ENCODE measurements at places on chromosomes 3 and 15. TPM values are rescaled to one million over a fixed set of nuclear protein-coding genes. Genes with fewer than 3 reads are reported as not detected.

Gene THRB
- 4.5 TPM for polyA plus RNA-seq

DNA sequence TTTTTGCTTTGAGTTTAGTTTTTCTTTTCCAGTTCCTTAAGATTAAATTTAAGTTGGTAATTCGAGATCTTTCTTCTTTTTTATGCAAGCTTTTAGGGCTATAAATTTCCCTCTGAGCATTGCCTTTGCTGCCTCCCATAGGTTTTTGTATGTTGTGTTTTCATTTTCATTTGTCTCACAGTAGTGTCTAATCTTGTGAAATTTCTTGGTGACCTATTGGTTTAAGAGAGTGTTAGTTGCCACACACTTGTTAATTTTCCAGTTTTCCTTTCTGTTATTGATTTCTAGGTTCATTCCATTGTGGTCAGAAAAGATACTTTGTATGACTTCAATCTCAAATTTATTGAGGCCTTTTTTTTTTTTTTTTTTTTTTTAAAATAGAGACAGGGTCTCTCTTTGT, 18.3 kb upstream of the IL20RB start:
- DNase-seq = no peak

DNA sequence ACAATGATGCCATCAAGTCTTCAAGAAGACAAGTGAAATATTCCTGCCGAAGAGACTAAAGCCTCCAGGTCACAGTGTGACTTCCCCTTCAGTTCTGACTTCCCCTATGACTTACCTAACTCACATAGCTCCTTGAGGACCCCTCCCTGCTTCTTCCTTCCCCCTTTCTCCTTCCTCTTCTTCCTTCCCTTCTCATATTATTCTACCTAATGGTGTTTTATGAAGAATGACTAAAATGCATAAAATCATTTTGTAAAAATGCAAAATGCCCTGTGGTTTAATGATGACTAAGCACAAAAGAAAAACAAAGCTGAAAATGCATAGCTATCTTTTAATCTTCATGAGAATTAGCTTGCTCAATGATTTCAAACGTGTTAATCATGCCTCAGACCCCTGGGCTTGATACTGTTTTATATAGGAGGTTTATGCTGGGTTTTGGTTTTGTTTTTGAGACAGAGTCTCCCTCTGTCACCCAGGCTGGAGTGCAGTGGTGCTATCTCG, 26.1 kb upstream of the TM4SF4 start:
- no peak for DNase-seq

- peak; percentile 74 for DNase-seq
Observed at GRCh38 chr3:127820221-127820825, 2.0 kb downstream of the MGLL start.

DNA sequence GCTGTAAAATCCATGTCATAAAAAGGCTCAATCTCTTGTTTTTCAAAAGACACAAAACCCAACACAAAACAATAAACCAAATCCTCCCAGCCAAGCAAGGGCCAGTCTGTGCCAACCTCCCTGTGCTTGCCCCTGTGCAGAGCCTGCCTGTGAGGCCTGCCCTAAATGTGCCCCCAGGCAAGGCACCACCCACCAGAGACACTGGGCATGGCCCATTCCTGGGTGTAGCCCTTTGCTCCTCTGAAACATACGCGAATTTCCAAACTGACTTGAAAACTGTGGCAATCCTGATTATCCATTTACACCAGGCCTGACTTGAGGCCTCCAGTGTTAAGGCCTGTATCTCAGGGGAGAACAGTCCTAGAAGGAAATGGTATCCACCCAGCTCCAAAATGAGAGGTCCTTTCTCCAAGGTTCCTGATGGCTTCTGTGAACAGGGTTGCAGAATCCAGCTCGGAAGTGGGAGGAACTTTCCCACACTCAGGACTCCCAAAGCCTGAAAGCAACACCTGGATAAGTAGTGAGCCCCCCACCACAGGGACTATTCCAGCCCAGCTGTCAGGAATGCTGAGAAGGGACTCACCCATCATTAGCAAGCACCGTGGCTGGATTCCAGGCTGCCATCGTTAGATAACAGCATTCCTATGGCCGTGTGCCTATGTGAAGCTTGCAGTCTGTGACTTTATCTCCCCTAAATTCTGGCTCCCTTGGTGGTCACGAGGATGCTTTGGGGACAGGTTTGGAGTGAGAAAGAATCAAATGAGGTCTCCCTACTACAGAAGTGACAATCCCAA, 61.8 kb downstream of the CACNA2D2 start:
- no peak for DNase-seq

Gene SAMMSON
- not detected for polyA plus RNA-seq

Gene SECISBP2L
- polyA plus RNA-seq = 10.2 TPM

GRCh38 chr3:144923046-144923775, 951.6 kb downstream of the DIPK2A start:
- peak; percentile 35 for DNase-seq

GRCh38 chr3:3551981-3552380, 247.2 kb upstream of the LRRN1 start:
- DNase-seq = no peak

Gene TWF2
- polyA plus RNA-seq = 44.0 TPM

DNA sequence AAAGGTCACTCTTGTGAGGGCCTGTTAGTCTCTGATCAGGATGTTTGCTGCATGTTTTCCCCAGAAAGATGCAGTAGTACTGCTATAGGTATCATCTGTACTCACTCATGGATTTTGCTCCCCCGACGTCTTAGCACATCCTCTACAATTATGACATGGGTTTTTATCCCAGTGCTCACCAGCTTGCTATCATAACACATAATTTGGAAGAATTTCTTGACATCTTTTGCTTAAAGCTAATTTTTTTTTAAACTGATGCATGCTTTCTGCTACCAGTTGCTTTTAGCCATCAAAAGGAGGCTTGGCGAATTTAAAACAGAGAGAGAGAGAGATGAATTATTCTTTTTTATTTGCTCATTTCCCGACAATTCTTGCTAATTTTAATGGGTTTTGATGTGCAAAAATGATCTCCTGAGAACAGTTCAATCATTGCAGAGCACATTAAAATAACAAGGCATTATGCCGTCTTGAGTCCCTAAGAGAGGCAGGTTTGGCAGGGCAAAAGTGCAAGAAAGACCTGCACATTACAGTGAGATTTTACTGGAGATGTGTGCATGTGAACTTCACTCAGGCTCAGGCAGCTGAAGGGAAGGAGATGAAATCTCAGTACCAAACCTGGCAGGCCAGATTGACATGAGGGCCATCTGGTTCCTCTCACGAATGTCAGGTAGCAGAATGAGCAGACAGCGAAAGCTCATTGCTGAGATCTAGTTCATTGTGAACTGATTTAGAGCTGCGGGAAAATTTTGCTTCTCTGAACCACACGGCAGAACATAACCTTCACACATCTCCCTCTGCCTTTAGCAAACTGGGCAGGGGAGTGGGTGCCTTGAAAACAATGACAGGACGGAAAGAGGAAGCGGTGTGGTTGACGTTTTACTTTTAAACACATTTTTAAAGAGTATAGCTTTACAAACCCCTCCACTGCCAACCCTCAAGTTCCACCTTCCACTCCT, 25.9 kb upstream of the GOLGA8B start:
- DNase-seq = no peak

DNA sequence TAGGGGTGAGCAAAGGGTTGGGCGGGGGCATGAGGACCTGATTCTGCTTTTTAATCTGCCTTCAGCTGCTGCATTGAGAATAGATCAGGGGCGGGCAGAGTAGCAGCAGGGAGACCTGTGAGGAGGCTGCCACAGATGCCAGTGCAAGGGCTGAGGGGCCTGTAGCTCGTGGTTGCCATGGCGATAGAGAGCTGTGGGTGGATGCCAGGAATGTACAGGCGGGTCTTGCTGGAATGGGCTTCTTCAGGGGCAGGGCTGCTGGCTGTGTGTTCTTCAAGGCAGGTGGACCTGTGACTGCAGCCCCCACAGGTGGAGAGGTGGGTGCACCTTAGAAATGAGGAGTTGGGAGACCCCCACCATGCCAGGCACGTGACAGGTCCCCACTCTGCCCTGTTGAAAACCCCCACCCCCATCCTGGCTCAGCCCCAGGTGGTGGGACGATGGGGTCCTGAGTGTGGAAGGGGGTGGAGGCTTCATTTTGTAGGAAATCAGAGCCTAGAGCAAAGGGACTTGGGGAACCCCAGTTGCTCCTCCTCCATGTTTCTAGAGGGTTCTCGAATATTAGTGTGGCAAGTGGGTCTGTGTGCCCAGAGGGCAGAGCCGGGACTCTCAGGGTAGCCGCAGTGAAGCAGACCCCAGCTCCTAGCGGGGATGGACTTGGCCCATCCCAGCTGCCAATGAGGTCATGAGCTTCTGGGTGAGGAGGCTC, 38.3 kb downstream of the SLC6A6 start:
- DNase-seq = peak; percentile 88

Gene GRK7
- not detected for polyA plus RNA-seq

Gene PPP1R14D
- polyA plus RNA-seq = 4.0 TPM

- peak; percentile 23 for DNase-seq
Observed at GRCh38 chr3:67819447-67819846, 165.0 kb upstream of the SUCLG2 start.

DNA sequence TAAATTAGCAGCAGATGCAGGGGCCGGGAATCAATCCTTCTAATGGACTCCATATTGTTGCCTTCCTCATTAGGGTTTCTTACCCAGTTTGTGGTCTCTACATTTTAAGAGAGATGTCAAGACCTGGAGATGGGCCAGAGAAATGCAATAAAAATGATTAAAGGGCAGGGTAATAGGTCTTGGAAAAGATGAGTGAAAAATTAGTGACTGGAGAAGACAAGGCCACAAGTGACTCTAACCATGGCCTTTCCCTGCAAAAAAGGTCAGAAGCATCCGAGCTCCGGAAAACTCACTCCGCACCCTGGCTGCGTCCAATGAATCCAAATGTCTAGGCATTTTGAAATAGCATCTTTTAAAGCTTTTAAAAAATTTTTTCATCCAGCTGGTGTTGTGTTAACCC, 152.8 kb downstream of the ARRDC4 start:
- DNase-seq = peak; percentile 83

- no peak for DNase-seq
Observed at GRCh38 chr3:4440951-4441350, 26.1 kb downstream of the SUMF1 start.

GRCh38 chr15:69753867-69754266, 301.2 kb downstream of the RPLP1 start:
- DNase-seq = no peak

- DNase-seq = peak; percentile 18
Observed at GRCh38 chr3:13497386-13497785, 17.3 kb downstream of the HDAC11 start.

Gene GOLGA8T
- 0.28 TPM for polyA plus RNA-seq

DNA sequence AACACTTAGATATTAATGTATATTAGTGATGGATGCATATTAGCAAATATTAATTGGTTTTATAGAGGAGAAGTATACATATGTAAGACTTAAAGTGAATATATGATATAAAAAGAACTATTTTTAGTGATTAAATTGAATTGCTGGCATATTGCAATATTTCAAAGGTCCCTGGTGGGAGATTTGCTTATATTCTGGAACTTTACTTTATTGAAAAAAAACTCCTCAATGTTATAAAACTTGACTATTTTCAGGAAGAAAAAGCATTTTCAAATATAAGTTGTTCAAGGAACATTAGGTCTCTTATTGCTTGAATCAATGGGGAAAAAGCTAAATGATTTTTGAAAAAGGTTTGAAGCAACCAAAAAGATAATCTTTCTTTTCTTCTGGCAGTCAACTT, 21.4 kb upstream of the OTOL1 start:
- DNase-seq = no peak

Gene BBX
- polyA plus RNA-seq = 8.1 TPM

Gene RASL12
- 6.7 TPM for polyA plus RNA-seq

Gene AADACL2
- not detected for polyA plus RNA-seq

DNA sequence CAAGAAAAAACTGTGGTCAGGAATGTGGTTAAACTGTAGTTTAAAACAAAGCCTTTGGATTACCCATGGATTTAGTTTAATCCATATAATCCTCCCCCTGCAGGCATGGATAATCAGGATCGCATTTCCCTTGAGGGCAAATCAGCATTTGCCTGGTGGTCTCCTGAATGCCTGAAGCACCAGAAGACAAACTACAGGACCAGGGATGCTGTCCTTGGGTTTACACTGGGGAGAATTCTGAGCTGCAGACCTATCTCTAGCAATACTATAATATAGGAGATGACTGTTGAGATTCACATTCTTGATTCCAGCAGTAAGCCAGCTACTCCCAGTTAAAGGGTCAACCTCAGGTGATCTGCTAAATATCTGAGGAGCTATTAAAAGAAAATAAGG, 10.6 kb downstream of the PIK3CB start:
- DNase-seq = peak; percentile 16

Gene SOX14
- polyA plus RNA-seq = not detected

DNA sequence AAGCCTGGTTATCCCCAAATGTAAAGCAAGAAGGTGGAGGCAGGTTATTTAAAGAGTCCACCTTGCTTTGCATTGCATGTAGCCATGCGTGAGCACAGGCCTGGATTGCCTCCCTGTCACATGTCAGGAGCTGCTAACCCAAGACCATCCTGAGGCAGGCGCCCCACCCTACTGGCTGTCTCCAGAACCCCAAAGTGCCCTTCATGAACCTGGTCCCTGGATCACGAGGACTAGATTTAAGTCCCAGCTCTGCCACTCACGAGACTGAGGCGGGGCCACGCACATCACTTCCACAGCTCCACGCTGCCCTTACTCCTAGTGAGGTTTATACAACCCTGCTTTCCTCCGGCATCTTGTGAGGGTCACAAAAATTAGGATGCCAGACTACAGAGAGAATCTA, 17.6 kb downstream of the MRPL46 start:
- DNase-seq = no peak

GRCh38 chr15:95698951-95699350, 631.5 kb upstream of the NR2F2 start:
- no peak for DNase-seq

Gene CD200
- 8.5 TPM for polyA plus RNA-seq

Gene MAP1A
- polyA plus RNA-seq = 2.7 TPM
